ENCODE measurements at places on chromosomes 3 and 15. TPM values are rescaled to one million over a fixed set of nuclear protein-coding genes. Genes with fewer than 3 reads are reported as not detected.

The TBC1D5 gene
- 58.9 TPM for total RNA-seq

The CCR8 gene
- 3.7 TPM for total RNA-seq

DNA sequence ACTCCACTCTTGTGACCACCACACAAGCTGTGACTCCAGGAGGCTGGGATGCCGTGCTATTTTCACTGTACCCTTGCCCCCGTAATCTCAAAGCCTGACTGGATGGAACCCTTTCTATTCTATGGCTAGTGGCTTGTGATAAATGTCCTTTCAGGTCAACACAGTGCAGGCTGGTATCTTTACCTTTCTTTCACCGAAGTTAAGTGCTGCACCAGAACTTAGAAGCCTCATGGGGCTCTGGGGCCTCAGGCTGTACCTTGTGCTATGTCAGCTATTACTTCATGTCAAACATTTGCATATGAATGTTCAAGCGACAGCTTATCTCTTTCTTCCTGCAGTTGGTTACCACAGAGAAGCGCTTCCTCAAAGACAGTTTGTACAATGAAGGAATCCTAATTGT lies 66.8 kb downstream of the RPL39L start:
- no peak for DNase-seq
- peaks cover 2% of the 10 kb centered on the region for H3K4me1 ChIP-seq
- H3K4me3 ChIP-seq = no peak overlapping the region
- H3K36me3 ChIP-seq = peaks cover 49% of the 10 kb centered on the region
- H3K27me3 ChIP-seq = no peaks in the 10 kb centered on the region
- H3K27ac ChIP-seq = no peak overlapping the region

DNA sequence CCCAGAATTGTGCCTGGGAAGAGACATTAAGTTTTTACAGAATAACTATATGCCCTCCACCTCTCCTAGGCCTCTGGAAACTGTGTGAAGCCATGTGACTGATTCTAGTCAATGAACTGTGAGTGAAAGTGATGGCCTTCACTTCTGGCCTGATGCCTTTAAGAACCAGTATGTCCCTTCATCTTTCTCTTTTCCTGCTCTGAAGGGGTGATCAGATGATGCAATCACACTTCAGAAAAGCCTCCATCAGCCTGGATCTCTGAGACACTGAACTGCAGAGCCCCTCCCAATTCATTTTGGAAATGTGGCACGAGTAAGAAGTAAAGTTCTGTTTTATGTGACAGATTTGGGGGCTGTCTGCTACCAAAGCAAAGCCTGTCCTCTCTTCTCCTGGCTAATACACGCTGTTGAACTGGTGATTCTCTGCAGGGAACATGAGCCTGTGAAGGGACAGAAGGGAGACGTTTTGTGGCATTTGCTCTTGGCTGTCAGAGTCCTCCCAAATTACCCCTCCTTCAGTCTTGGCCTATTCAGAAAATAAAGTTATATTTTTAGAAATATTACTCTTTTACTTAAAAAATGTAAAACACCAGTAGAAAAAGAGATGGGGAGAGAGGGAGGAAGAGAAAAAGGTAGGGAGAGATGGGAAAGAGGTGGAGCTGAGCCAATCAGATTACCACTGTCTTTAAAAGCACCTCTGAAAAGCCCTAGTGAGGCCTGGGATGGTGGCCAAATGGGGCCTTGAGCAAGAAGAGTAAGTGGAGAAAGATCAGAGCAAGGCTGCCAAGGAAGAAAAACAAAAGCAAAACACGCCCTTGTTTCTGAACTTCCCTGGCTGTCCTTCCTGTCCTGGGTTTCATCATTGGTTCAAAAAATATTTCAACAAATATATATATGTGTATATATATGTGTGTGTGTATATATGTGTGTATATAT lies 40.9 kb upstream of the RYK start:
- no peaks in the 10 kb centered on the region for H3K4me1 ChIP-seq
- no peak overlapping the region for H3K4me3 ChIP-seq
- H3K27ac ChIP-seq = no peak overlapping the region
- DNase-seq = no peak
- H3K36me3 ChIP-seq = peaks cover 5% of the 10 kb centered on the region
- peaks cover 55% of the 10 kb centered on the region for H3K27me3 ChIP-seq

The LPP gene
- total RNA-seq = 57.1 TPM

All from activated CD8-positive, alpha-beta memory T cell treated with anti-CD3 and anti-CD28 coated beads, Interleukin-2, amount 10 ng/mL, durations not matched to agents 7 days and 5 days (primary cell).